GOT3 (cell line): ENCODE measurements at places on chromosomes 2 and 18.

DNA sequence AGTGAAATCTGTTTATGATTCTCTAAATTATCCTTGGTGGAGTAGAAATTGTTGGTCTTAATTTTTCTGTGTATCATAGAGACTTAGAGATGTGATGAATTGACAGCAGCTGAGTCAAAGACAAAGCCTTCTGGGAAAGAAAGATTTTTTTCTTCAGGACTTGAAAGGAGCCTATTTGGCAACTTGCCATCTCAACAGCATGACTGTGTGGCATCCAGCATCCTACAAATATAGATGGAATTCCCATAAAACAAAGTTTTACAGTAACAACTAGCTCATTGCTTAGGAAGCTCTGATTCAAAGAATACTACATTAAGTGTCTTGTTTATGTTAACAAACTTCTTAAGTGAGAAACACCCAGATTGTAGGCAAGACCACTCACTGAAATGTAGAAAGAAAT is 79.2 kb upstream of the SETBP1 start:
- DNase-seq, result no peak

- no peak for DNase-seq
Measured at GRCh38 chr2:237858294-237859081, 935 bp upstream of the RAMP1 start.

DNA sequence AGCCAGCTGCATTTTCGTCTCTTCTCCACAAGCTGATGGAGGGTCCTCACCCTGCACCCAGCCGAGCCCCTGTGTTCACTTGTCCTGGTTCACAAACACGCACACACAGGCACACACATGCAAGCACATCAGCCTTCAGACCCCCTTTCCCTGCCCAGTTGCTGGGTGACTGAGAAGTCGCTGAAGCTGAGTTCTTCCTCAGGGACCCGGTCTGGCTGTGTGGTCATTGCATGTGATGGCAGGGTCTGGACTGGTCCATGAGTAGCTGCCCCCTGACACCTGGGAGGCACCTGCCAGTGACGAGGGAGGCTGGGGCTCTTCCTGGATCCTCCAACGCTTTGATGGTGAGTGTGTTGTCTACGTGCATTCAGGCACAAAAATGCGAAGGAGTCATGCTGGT is 546.1 kb upstream of the SALL3 start:
- no peak for DNase-seq

GRCh38 chr2:157305723-157306110 is 19.9 kb downstream of the ERMN start:
- DNase-seq, result no peak

DNA sequence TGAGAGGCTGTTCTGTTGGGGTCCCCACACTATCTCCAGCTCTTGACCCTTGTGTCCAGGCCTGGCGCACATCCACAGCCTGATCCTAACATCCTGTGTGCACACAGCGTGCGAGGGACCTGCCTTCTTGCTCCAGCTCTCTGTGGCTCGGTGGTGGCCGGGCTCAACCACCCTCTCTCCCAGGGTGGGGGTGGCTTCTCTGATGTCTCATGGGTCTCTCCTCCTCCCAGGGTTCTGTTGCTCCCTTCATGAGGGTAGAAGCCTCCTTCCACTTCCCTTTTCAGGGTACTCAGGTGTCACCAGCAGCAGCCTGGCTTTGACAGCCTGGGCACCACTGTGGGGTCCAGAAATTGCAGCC is 196.9 kb upstream of the RAB6C start:
- no peak for DNase-seq

- DNase-seq, result no peak
Measured at GRCh38 chr18:48641981-48642380, 103.2 kb downstream of the CTIF start.

DNA sequence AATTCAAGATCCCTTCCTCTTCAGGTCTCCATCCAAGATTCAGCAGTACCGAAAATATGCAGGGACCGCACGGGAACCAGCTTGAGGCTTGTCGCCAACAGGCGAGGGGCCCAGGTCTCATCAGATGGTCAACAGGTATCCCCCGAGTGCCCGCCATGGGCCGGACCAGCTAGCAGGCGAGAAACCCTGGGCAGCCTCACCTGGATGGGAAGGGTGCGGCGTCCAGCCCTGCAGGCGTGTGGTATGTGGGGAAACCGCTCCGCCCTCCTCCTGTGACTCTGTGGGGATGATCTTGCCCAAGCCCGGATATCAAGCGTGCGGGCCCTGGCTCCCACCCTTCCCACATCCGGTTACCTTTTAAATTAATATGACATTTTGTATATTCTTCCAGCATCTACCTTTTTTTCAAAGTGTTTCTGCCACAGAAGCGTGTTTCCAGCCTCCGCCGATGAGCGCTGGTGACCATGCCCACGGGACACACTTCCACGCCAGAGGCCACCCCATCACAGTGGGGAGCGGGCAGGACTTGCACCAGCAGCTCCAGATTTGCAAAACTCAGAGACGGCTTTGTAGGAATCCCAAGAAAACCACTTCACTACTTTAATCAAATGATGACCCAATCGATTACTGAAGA is 33.2 kb downstream of the ZNF516 start:
- DNase-seq, result no peak

GRCh38 chr2:111121828-111122630 is 1.3 kb downstream of the BCL2L11 start:
- peak; percentile 52 for DNase-seq

GRCh38 chr2:135245071-135245470 is 193.0 kb downstream of the RAB3GAP1 start:
- DNase-seq, result no peak

DNA sequence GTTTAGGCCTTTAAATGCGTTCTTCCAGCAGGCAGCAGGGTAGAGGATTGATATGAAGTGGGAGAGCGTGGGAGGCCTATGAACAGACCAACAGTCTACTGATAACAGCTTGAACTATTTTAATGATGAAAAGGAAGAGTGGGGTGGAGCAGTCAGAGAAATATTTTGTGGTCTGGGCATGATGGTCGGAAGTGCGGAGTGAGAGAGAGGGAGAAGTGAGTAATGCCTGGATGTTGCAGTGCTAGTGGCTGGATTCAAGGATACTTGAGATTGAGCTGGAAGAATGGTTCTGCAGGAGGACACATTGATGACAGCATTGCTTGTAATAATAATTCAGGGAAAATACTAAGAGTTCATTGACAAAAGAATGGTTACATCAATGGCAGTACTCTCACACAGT is 151.0 kb upstream of the DAPL1 start:
- no peak for DNase-seq

GRCh38 chr2:103364177-103364576 is 602.3 kb downstream of the TMEM182 start:
- DNase-seq, result no peak

DNA sequence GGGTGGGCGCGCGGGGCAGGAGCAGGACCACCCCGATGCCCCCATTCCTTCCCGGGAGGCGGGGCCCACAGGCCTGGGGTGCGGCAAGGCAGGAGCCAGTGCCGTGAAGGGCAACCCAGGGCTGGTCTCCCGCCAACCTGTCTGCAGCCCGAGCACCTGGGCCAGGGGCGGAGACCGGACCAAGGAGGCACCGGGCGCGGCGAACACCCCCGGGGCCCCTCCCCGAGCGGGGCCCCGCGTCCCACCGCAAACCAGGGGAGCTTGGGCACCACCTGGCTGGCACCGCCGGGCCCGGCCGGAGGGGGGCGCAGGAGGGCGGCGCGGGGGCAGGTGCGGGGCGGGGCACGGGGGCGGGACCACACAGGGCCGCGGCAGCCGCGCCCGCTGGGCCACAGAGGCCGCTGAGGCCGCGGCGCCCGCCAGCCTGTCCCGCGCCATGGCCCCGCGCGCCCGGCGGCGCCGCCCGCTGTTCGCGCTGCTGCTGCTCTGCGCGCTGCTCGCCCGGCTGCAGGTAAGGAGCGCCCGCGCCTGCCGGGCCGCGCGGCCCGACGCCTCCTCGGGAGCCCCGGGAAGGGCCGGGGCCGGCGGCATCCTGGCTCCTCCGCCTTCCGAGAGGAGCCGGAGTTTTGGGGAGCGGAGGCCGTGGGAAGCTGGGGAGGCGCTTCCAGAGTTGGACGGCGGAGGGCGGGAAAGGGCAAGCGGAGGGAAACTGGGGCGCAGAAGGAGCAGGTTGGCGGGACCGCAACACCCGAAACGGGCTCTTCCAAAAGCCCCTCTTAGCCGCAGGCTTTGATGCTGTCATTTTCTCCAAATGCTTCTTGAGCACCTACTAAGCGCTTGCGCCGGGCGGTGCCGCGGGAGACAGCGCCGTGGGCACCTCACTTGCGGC is at the start of gene TNFRSF11A:
Gene TNFRSF11A, plus strand, starts transcription at position 394 of the 889 bp plus-strand sequence. Its CDS starts 43 bp downstream, at position 437.
- DNase-seq, result no peak

DNA sequence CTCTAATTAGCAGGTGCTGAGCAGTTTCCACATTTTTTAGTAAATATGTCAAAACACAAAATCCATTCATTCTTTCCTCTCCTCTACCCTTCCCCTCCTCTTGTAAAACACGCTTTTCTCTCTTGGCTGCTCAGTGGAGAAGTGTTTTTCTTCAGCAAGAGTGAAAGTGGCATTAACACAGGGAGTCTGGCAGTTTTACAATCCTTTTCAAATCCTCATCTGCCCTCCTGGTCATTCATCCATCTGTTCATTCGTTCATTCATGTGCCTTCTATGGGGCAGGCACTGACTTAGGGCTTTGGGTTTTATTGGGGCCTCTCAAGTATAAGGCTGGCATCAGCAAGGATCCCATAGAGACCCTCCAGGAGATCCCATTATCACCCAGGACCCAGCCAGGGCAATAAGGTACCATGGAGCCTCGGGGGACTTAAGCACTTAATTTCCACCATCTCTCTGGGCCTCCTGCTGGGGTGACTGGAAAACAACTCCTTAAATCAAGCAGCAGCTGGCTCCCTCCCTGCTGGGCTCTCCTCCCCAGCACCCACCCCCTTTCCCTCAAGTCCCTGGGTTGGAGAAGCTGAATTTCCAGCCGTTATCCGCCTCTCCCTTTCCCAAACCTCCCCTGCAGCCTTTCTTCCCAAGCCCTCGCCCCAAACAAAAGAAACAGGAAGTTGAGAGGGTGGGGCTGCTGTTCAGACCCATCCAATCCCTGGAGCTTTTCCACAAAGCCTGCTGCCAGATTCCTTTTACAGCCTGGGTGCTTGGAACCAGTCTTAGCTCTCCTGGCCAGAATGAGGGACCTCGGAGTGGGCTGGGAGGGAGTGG is 32.6 kb downstream of the MARCHF4 start:
- DNase-seq, result no peak

DNA sequence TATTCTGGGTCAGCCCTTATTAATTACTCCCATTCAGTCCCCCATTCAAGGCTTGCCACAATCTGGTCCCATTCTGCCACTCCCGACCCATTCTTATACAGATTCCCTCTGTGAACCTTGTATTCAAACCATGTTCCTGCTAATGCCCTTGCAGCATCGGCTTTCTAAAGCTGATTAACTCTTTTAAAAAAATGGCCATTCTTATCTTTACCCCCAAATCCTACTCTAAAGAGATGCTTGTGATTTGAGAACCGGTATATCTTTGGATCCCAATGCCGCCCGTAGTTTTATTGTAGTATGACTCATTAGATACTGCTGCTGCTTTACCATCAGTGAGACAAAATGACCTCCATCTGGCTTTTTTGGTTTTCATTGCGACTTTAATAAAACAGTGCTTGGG is 72.2 kb downstream of the XRCC5 start:
- no peak for DNase-seq

- DNase-seq, result no peak
Measured at GRCh38 chr2:202221873-202222272, 16.5 kb downstream of the SUMO1 start.

DNA sequence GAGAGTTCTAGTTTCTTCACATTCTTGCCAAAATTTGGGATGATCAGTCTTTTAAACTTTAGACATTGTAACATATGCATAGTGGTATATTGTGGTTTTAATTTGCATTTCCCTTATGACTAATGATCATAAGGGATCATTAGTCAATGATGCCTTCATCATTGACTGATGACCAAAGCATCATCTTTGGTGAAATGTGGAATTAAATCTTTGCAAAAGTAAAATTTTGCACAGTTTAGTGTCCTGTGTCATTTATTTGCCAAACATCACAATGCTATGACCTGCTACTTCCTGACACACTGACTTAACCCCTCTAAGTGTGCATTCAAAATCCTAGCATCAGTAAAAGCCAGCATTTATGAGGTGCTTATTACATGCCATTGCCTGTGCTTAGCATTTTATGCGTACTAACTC is 58.9 kb upstream of the SLC1A4 start:
- DNase-seq, result no peak

DNA sequence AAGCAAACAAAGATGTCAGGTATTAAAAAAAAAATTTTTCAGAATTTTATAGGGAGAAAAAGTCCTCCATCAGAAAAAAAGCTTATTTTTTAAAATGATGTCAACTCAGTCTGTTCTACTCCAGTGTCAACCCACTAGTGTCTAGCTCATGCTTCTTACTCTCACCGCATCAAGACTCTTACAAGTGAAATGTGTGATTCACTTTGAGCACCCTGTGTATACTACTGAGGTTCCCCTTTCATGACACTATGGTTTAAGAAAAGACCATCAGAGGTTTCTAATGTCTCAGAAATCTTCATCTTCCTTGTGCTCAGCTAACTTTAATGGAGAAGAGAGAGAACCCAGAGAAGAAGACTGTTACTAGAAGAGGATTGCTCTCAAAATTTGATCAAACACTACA is 43.4 kb downstream of the FEZ2 start:
- no peak for DNase-seq

GRCh38 chr18:28582724-28583123 is 405.8 kb upstream of the CDH2 start:
- no peak for DNase-seq

DNA sequence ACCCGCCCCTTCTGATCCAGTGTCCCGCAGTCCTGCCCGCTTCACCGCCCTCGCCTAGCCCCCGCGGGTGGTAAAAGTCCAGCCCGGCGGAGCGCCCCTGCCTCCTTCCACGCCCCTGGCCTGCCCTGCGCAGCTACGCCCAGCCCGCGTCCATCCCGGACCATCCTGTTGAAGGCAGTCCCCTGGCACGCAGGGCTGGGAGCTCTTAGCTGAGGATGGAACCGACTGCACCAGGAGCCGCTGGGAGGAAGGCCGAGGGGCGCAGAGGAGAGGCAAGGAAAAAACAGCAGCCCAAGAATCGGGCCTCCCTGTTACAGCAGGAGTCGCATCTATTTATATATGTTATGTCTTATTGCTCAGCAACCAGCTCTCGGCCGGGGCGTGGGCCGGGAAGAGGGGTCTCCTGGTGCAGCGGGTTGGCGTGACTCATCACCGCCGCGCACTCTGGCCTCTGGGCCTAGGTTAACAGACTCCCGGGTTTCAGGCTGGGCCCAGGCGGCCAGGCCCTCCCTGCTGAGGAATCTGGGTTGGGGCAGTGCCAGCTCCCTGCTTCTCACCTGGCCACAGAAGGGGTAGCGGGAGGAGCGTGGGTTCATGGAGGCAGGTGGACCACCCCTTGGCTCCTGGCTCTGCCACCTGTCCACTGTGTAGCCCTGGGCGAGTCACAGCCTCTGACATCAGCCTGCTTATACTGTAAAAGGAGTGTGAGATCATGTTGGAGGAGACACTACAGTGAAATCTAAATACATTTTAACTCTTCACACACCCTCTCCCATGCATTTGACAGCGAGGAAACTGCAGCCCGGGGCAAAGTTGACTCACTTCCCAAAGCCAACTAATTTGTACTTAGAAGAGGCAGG is 13.4 kb upstream of the MAP3K2 start:
- DNase-seq, result no peak

GRCh38 chr18:317618-318017 is 49.8 kb upstream of the THOC1 start:
- DNase-seq, result no peak
